ENCODE measurements at places on chromosomes 7 and 10.

- no peak for DNase-seq
These were observed 79.6 kb downstream of the NHLRC2 start for GRCh38 chr10:113933894-113934532.

DNA sequence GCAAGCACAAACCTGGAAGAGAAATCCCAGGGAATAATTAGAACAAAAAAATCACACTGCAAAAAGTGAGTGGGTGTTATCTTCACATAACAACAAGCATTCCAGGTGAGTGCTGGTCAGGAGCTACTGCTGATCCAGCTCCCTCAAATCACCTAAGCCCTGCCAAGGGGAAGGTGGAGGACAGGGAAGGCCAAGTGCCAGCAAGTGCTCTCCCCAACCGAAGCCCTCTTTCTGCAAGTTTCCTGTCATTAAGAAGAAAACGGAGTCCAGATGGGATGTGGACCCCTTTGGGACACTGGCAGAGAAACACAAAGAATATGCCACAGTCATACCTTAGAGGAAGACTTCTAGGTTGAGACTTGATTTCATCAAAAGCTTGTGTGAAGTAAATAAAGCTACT is 933.0 kb upstream of the ZNF722 start:
- DNase-seq, result no peak

DNA sequence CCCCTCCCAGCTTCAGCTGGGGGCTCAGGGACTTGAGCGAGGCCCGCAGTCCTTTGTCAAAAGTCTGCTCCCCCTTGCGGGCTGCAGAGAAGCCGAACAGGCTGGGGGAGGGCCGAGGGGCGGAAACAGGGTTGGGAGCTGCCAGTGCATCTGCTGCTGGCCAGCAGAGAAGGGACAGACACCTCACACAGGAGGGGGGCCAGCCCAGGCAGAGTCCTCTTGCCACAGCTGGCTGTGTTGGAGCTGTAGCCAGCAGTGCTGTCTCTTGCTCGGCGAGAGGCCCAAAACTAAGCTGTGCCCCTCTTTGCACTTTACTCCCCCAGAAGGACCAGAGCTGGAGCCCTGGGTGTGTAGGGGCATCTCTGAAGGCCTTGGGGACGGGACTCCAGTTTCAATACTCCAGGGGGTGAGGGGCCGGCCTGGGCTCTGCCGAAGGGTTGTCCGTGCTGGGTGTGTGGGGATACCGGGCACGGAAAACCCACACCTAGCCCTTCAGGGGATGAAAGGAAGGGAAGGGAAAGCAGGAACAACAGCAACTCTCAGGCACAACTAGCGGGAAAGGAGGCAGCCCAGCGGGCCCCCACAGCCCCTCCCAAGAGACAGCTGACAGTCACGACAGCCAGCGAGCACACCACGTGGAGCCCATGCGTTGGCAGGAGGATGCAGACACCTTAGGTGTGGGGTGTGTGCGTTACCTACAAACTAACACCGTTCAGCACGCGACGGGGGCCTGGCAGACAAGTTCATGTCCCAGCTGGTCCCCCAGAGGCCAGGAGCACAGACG is 17.8 kb downstream of the YKT6 start:
- no peak for DNase-seq

DNA sequence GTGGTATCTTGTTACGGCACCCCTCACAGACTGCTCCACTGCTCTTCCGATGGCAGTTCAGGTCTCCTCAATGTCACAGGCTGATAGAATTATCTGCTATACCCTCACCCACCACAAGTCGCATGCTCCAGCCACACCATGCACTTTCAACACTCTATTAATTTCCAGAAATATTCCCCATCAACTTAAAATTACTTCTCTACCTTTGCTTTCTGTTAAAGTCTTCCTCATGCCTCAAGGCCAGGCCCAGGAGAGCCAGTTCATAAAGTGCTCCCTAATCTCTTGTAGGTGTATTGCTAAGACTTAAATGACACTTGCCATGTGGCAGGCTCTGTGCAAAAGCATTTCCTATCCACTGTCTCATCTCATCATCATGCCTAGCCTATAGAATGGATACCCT is 105.9 kb upstream of the ARID5B start:
- no peak for DNase-seq

- DNase-seq, result no peak
These were observed 283.4 kb downstream of the CCDC3 start for GRCh38 chr10:12717981-12718707.

Measured in urothelium cell line (cell line).